ENCODE measurements at places on chromosomes 7 and 10. TPM values are rescaled to one million over a fixed set of nuclear protein-coding genes. Genes with fewer than 3 reads are reported as not detected.

GRCh38 chr10:123205041-123205440 lies 50.8 kb downstream of the BUB3 start:
- no peak for DNase-seq

- no peaks in the 10 kb centered on the region for H3K27me3 ChIP-seq
- H3K4me1 ChIP-seq: no peaks in the 10 kb centered on the region
- H3K36me3 ChIP-seq: no peaks in the 10 kb centered on the region
Measured at GRCh38 chr7:91916051-91916440, 24.6 kb upstream of the AKAP9 start.

DNA sequence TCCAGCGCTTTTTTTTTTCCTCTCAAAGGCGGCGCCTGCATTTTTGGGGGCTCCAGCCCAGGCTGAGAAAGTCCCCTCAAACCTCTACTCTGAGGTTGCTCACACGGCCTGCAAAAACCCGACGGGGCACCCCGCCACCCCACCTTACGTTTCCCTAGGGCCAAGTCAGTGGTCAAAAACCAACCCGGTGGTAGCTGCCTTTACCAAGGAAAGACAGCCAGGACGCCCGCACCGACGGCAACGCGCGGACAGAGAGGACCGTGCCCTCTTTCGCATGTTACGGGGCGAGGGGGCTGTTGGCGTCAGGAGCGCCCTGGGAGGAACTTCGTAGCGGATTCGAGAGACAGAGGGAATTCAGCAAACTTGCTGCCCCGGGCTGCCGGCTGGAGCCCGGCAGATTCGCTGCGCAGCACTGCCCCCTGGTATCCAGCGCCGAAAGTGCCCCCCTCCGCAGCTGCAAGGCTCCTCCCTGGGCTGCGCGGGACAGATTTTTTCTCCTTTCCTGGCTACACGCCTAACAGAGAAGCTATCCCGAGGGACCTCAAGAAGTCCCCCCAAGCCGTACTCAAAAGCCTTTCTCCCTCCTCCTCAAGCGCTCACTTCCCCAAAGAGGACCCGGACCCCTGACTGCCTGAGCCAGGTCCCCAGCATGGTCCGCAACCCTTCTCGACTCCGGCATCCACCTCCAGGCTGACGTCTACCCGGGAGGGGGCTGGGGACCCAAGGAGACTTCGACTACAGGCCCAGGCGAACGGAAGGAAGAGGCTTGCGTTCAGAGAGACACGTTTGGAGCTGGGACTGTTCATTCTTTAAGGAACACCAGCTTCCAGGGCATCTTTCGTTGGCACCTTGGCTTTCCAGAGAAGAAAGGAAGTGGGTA lies 27.7 kb upstream of the VAX1 start:
- H3K36me3 ChIP-seq: no peaks in the 10 kb centered on the region
- peaks cover 31% of the 10 kb centered on the region for H3K27me3 ChIP-seq
- H3K4me1 ChIP-seq: peaks cover 43% of the 10 kb centered on the region
- no peak overlapping the region for H3K4me3 ChIP-seq
- no peak for DNase-seq
- H3K27ac ChIP-seq: no peak overlapping the region

- no peak overlapping the region for H3K4me3 ChIP-seq
- DNase-seq: no peak
- H3K4me1 ChIP-seq: no peaks in the 10 kb centered on the region
- no peaks in the 10 kb centered on the region for H3K36me3 ChIP-seq
- H3K27ac ChIP-seq: no peak overlapping the region
- no peaks in the 10 kb centered on the region for H3K27me3 ChIP-seq
Measured at GRCh38 chr10:30562787-30563186, 66.8 kb downstream of the LYZL2 start.

GRCh38 chr10:92111336-92111939 lies 179.4 kb downstream of the CPEB3 start:
- H3K27ac ChIP-seq: no peak overlapping the region
- no peaks in the 10 kb centered on the region for H3K4me1 ChIP-seq
- H3K36me3 ChIP-seq: no peaks in the 10 kb centered on the region
- H3K27me3 ChIP-seq: no peaks in the 10 kb centered on the region
- no peak overlapping the region for H3K4me3 ChIP-seq
- DNase-seq: no peak

- H3K27me3 ChIP-seq: peaks cover 4% of the 10 kb centered on the region
- H3K36me3 ChIP-seq: no peaks in the 10 kb centered on the region
- no peak overlapping the region for H3K27ac ChIP-seq
- no peak for DNase-seq
- peaks cover 12% of the 10 kb centered on the region for H3K4me1 ChIP-seq
- H3K4me3 ChIP-seq: no peak overlapping the region
Measured at GRCh38 chr7:64951250-64951848, 39.5 kb downstream of the ZNF117 start.

DNA sequence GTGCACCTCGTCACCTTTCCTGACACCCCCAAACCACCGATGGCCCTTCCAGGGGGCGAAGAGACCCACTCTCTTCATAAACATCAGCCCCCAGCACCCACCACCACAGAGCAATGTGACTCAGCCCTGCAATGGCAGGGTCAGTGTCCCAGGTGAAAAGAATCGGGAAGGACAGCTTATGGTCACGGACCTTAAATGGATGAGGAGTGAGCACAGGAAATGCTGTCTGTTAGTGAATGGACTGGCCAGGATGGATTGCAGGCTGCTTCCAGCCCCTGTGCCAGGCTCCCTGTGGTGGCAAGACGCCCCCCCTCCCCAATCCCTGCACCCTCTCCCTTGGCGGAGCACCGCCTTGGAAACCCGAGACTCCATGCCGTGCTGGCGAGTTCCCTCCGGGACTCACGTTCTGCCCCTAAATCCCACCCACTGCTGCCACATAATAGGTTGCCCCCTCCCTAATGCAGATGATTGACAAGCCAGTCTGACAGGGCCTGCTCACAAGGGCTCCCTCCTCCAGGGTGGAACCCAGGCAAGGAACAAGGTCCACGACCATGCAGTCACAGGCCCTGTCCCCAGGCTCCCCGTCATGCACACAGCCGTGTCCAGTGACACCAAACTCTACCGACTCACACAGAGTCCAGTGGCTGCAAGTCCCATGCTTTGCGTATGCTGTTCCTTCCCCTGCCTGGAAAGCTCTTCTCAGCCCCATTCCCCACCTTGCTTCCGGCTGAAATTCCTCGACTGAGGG lies 7.3 kb downstream of the ASB13 start:
- no peaks in the 10 kb centered on the region for H3K27me3 ChIP-seq
- peaks cover 26% of the 10 kb centered on the region for H3K4me1 ChIP-seq
- no peaks in the 10 kb centered on the region for H3K36me3 ChIP-seq
- H3K27ac ChIP-seq: no peak overlapping the region

GRCh38 chr7:95688931-95689495 lies 83.3 kb upstream of the DYNC1I1 start:
- H3K4me1 ChIP-seq: peaks cover 7% of the 10 kb centered on the region
- H3K36me3 ChIP-seq: no peaks in the 10 kb centered on the region
- no peak for DNase-seq
- no peak overlapping the region for H3K4me3 ChIP-seq
- no peak overlapping the region for H3K27ac ChIP-seq

DNA sequence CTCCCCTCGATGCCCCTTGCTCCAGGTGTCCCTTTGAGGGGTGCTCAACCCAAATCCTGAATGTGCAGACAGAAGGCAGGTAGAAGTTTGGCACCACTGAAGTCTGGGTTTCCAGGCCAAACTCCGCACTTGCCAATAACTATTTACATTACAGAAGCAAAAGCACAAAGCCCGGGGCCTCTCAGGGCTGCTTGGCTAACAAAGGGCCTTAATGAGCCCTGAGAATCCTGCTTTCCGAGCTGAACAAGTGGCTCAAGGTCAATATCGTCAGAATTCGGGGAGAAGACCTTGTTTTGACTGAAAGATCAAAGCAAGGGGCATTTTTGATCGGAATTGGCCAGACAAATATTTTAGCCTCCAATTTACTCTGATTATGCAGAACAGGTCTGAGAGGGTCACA lies 189.9 kb downstream of the HERPUD2 start:
- no peak for DNase-seq
- no peaks in the 10 kb centered on the region for H3K36me3 ChIP-seq
- H3K4me3 ChIP-seq: no peak overlapping the region
- H3K4me1 ChIP-seq: no peaks in the 10 kb centered on the region
- no peaks in the 10 kb centered on the region for H3K27me3 ChIP-seq
- no peak overlapping the region for H3K27ac ChIP-seq

- DNase-seq: no peak
- no peak overlapping the region for H3K4me3 ChIP-seq
- H3K36me3 ChIP-seq: no peaks in the 10 kb centered on the region
- H3K27ac ChIP-seq: no peak overlapping the region
Measured at GRCh38 chr7:69610374-69611084, 12.3 kb downstream of the AUTS2 start.

GRCh38 chr7:17593819-17594419 lies 295.5 kb downstream of the AHR start:
- no peak overlapping the region for H3K27ac ChIP-seq
- DNase-seq: no peak
- H3K4me3 ChIP-seq: no peak overlapping the region
- H3K27me3 ChIP-seq: no peaks in the 10 kb centered on the region
- no peaks in the 10 kb centered on the region for H3K36me3 ChIP-seq

- no peak for DNase-seq
- H3K4me3 ChIP-seq: no peak overlapping the region
- H3K36me3 ChIP-seq: no peaks in the 10 kb centered on the region
- H3K4me1 ChIP-seq: peaks cover 7% of the 10 kb centered on the region
Measured at GRCh38 chr10:59967079-59967478, 60.7 kb upstream of the CCDC6 start.

GRCh38 chr10:86186633-86187032 lies 180.0 kb downstream of the GRID1 start:
- H3K36me3 ChIP-seq: no peaks in the 10 kb centered on the region
- H3K27me3 ChIP-seq: no peaks in the 10 kb centered on the region
- no peak for DNase-seq
- H3K27ac ChIP-seq: no peak overlapping the region

DNA sequence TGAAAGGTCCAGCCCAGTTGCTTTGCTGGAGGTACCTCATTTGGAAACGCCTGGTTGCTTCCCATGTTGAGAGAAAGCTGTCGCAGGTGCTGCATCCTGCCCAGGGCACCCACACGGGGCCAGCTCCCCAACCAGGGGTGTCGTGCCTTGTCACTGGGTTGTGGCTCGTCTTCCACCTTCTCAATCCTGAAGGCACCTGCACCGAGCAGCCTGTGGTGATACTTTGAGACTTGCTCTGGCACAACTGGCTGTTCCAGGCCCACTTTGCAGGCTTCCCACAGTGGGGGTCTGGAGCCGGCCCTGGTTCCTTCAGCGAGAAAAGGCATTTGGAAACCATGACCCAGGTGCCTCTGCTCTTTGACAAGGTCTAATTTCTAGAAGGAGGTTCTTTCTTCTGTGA lies 197.3 kb upstream of the PPP2R2D start:
- H3K27ac ChIP-seq: no peak overlapping the region
- DNase-seq: peak; percentile 87
- H3K36me3 ChIP-seq: no peaks in the 10 kb centered on the region
- no peaks in the 10 kb centered on the region for H3K27me3 ChIP-seq
- H3K4me1 ChIP-seq: no peaks in the 10 kb centered on the region

DNA sequence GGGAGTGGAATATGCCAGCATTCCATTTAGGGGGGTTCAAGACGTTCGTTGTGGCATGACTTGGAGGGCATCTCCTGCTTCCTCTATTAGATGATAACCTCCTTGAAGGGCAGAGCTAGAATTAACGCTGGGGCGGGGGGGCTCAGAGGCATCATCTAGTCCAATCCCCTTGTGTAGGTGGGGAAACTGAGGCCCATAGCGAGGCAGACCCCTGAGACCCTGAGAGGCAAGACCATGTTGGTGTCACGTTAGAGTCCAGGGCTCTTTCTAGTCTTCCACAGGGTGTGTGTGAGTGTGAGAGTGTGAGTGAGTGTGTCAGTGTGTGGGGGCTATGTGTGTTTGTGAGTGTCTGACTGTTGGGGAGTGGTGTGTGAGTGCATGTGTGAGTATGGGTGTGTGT lies 29.3 kb upstream of the NUB1 start:
- H3K27me3 ChIP-seq: no peaks in the 10 kb centered on the region
- DNase-seq: peak; percentile 65
- H3K36me3 ChIP-seq: no peaks in the 10 kb centered on the region
- H3K4me1 ChIP-seq: no peaks in the 10 kb centered on the region
- H3K27ac ChIP-seq: no peak overlapping the region

DNA sequence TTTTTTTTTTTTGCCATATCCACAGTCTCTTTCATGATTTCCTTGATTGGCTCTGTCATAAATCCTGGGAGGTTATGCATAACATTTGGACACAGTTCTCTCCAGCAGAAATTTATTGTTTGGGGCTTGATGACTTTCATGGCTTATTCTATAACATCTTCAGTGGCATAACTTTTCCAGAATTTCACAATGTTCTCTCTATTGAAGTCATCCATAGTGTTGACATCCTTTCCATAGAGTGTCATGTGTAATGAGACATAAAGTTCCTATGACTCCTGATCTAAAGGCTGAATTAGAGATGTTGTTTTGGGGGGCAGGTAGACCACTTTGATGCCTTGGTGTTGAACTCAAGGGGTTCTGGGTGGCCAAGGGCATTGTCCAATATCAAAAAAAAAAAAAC lies 36.7 kb upstream of the STK17A start:
- no peak for DNase-seq
- no peaks in the 10 kb centered on the region for H3K27me3 ChIP-seq
- no peaks in the 10 kb centered on the region for H3K36me3 ChIP-seq

- DNase-seq: no peak
- H3K4me1 ChIP-seq: no peaks in the 10 kb centered on the region
- H3K36me3 ChIP-seq: no peaks in the 10 kb centered on the region
- H3K27ac ChIP-seq: no peak overlapping the region
- H3K4me3 ChIP-seq: no peak overlapping the region
Measured at GRCh38 chr7:14690075-14690474, 212.5 kb downstream of the DGKB start.

- no peaks in the 10 kb centered on the region for H3K36me3 ChIP-seq
- no peaks in the 10 kb centered on the region for H3K4me1 ChIP-seq
- DNase-seq: no peak
- H3K27me3 ChIP-seq: no peaks in the 10 kb centered on the region
- no peak overlapping the region for H3K27ac ChIP-seq
- H3K4me3 ChIP-seq: no peak overlapping the region
Measured at GRCh38 chr10:132907821-132908620, 34.3 kb downstream of the CFAP46 start.

GRCh38 chr7:33486633-33487032 lies 357.3 kb downstream of the BBS9 start:
- no peak overlapping the region for H3K27ac ChIP-seq
- no peak for DNase-seq
- no peaks in the 10 kb centered on the region for H3K27me3 ChIP-seq
- no peak overlapping the region for H3K4me3 ChIP-seq

DNA sequence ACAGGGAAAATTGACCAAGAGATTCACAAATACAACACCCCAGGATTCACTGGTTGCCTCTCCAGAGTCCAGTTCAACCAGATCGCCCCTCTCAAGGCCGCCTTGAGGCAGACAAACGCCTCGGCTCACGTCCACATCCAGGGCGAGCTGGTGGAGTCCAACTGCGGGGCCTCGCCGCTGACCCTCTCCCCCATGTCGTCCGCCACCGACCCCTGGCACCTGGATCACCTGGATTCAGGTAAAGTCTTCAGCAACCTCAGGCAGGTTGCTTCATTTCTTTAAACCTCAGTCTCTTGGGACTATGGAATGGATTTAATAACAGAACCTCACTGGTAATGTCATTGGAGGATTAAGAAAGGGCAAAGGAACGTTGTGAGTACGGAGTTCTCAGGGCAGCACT lies 206.9 kb upstream of the C7orf33 start:
- H3K4me3 ChIP-seq: no peak overlapping the region
- no peak overlapping the region for H3K27ac ChIP-seq

The UNCX gene
- not detected for total RNA-seq

The SAMD9L gene
- 8.6 TPM for total RNA-seq

The SPDYE8 gene
- not detected for total RNA-seq

The INHBA gene
- total RNA-seq: 2.2 TPM

The SFRP5 gene
- total RNA-seq: 1.7 TPM

The WNT8B gene
- not detected for total RNA-seq
